Inflammatory macrophage (primary cell): ENCODE measurements at places on chromosomes 2 and 18.

DNA sequence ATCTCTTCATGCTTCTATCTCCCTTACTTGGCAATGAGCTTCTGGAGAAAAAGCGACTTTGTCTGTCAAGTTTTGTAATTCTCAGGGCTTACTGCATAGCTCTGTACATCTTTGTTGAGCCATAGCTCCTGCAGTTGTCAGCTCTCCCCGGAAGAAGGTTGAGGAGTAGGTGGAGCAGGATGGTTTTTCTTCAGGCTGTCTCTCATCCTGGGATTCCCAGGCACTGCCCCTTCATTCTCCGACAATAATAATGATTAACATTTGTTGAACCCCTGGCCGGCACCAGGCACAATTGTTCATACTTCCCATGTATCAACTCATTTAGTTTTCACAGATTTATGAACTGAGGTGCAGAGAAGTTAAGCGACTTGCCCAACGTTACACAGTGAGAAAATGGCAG is 23.5 kb upstream of the RHOB start:
- DNase-seq = no peak

DNA sequence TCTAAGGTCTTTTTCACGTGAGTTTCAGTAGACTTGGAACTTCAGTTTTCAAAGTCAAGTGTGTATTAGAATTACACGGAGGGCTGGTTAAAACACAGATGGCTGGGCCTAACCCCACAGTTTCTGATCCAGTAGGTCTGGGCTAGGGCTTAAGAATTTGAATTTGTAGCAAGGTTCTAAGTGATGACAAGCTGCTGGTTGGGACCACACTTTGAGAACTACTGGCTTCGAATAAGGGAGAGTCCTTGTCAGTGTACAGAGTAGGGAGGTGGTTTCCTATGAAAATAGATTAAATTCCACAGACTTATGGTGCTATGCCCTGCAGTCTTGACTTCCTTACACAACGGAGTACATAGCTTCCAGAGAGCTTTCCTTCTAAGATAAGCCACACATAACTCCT is 4.5 kb downstream of the RHOB start:
- DNase-seq = no peak

DNA sequence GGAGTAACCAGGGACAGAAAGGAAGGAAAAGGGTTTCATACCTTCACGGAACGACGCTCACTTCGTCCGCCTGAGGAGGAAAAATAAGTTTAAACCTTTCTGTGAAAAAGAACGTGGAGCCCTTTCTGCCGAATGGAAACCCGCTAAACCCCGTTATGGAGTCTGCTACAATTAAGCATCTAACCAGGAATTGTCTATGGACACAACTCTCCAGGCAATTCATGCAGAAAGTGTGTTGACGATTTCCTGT is 528 bp upstream of the PPP4R3B start:
- DNase-seq = no peak

GRCh38 chr18:46447792-46448191 is 209.2 kb downstream of the LOXHD1 start:
- DNase-seq = no peak

GRCh38 chr2:197159661-197160211 is 150.8 kb downstream of the ANKRD44 start:
- DNase-seq = peak; percentile 78

- no peak for DNase-seq
Measured at GRCh38 chr2:173118395-173118794, 42.7 kb downstream of the MAP3K20 start.

DNA sequence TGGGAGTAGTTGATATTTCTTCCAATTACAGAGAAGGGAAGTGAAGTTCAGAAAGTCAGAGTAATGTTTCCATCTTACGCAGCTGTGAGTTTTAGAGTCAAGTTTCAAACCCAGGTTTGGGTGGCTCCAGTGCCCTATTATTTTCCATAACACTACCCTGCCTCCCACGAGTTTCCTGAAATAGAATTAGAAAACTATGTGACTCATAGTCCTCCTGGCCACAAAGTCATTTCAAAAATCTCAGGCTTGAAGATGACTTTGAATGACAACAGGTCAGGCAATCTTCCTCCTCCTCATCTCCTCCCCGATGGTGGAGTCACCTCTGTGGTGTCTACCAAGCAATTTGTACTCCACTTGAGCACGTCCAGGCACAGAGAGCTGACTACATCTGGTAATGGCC is 212.3 kb upstream of the TRIB2 start:
- DNase-seq = peak; percentile 56

GRCh38 chr2:147772781-147773180 is 72.0 kb upstream of the ACVR2A start:
- DNase-seq = no peak

GRCh38 chr2:227655454-227655853 is 11.2 kb upstream of the SCYGR5 start:
- DNase-seq = peak; percentile 70

GRCh38 chr2:73156539-73157124 is 43.9 kb upstream of the RAB11FIP5 start:
- DNase-seq = peak; percentile 49

- no peak for DNase-seq
Measured at GRCh38 chr2:111111101-111111755, 9.5 kb upstream of the BCL2L11 start.

GRCh38 chr18:9048236-9048635 is 54.3 kb upstream of the NDUFV2 start:
- peak; percentile 62 for DNase-seq

- peak; percentile 81 for DNase-seq
Measured at GRCh38 chr2:145692971-145693478, 1173.1 kb upstream of the ZEB2 start.

GRCh38 chr2:54899576-54900200 is 150.6 kb downstream of the RTN4 start:
- peak; percentile 23 for DNase-seq

- no peak for DNase-seq
Measured at GRCh38 chr2:223082706-223083105, 30.7 kb downstream of the KCNE4 start.

GRCh38 chr2:46076251-46076650 is 221.0 kb upstream of the EPAS1 start:
- DNase-seq = no peak

GRCh38 chr2:230048010-230048671 is 20.6 kb downstream of the SLC16A14 start:
- DNase-seq = no peak

DNA sequence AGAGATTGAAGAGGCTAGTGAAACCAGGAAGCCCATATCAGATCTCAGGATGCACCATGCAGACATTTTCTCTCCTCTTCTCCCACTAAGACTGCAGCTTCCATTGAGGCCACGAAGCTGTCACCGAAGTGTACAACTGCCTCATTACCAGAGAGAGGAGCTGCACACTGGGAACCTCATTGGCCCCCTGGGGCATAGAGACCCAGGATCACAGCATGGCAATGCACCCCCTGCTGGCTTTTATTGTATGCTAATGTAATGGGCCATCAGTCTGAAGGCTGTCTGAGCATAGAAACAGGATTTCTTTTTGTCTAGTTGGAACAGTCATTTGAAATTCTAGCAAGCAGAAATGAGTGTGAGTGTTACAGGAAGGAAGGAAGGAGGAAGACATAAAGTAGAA is 861.6 kb upstream of the CELF4 start:
- no peak for DNase-seq

DNA sequence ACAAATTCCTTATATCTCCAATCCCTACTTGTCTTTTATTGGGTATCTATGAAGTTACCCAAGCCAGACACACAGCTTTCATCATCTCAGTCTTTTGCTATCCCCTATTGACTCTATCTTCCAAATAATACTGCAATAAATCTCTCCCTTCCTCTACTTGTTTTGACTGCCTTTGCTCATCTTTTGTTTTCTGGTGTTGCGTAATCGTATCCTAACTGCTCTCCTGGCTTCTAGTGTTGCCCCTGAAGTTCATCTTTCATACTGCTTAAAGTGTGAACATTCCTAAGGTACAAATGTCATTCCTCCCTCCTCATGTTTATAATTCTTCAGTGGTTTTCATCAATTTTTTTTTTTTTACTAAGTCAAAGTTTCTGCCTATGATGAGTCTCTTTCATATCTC is 491.3 kb upstream of the DCC start:
- no peak for DNase-seq

GRCh38 chr2:106076941-106077340 is 117.2 kb downstream of the UXS1 start:
- no peak for DNase-seq

- no peak for DNase-seq
Measured at GRCh38 chr2:58202404-58202803, 38.7 kb downstream of the FANCL start.
